Activated T-helper 2 cell treated with anti-CD3 and anti-CD28 coated beads, Interferon-gamma antibody, Interleukin-2, Interleukin-4, amounts not matched to agents 10 μg/mL and 5 μg/mL and 100 μg/mL, durations not matched to agents 14 hours and 24 hours and 36 hours (primary cell): ENCODE measurements at places on chromosomes 16 and 17. TPM values are rescaled to one million over a fixed set of nuclear protein-coding genes. Genes with fewer than 3 reads are reported as not detected.

- no peak for DNase-seq
Measured at GRCh38 chr16:81482329-81483063, 37.9 kb downstream of the CMIP start.

MYL4 gene
- total RNA-seq, result not detected in 2 replicates

GRCh38 chr16:10594312-10594950 lies 14.0 kb upstream of the EMP2 start:
- no peak for DNase-seq

NGFR gene
- total RNA-seq, result 0.14 and 0.18 TPM in 2 replicates

DNA sequence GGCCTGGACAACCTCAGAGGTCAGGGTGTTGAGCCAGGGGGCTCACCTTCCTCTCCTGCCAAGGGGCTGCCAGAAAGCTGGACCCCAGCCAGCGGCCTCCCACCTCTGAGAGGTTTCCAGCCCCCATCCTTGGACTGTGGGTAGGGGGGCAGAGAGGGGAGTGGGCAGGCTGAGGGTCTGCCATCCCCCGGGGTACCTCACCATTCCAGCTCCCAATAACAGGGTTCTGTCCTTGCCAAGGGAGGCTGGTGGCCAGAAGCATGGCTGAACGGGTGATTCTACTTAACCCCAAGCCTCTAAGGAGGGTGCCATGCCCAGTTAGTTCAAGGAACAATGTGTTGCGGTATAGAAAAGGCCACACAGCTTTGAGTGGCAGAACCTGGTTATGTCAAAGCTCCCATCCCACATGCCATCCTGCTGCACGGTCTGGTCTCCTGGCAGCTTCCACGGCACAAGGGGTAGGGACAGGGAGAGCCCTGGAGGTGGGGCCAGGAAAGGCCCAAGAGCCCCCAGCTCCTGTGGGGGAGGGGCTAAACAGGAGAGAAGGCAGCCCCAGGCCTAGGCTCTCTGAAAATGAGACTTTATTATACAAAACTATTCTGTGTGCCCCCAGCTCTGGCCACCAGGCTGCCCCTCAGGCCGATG lies 19.8 kb downstream of the B9D1 start:
- DNase-seq, result no peak

GRCh38 chr16:77700846-77701245 lies 21.5 kb upstream of the NUDT7 start:
- DNase-seq, result no peak

MGRN1 gene
- 124 TPM in 2 replicates for total RNA-seq

SPIRE2 gene
- 1.9 and 2.7 TPM in 2 replicates for total RNA-seq

DNA sequence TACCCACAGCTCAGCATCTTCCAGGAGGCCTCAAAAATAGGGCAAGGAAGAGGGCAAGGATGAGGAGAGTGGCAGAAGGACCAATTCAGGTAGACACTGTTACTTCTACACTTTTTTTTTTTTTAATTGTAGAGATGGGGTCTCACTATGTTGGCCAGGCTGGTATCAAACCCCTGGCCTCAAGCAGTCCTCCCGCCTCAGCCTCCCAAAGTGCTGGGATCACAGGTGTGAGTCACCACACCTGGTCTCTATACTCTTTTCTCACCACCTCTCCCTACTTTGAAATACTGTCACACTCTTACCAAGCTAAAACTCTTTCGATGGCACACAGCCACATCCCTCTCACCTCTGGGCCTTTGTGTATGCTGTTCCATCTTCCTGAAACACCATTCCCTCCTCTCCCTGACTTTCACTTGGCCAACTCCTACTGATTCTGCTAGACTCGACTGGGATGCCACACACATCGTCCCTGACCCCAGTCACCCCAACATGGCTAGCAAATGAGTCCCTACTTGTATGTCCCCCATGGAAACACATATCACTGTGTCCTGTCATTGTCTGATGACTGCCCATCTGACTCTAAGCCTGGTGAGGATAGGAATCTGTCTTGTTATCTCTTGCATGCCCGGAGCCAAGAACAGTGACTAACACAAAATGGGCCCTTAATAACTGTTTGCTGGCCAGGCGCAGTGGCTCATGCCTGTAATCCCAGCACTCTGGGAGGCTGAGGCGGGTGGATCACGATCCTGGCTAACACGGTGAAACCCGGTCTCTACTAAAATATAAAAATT lies 7.2 kb upstream of the SLC43A2 start:
- no peak for DNase-seq

RPL26 gene
- 2,352 and 2,379 TPM in 2 replicates for total RNA-seq

- DNase-seq, result no peak
Measured at GRCh38 chr16:88569614-88569984, 604 bp upstream of the ZC3H18 start.

- no peak for DNase-seq
Measured at GRCh38 chr17:44972953-44973352, 4.8 kb upstream of the C1QL1 start.

DNA sequence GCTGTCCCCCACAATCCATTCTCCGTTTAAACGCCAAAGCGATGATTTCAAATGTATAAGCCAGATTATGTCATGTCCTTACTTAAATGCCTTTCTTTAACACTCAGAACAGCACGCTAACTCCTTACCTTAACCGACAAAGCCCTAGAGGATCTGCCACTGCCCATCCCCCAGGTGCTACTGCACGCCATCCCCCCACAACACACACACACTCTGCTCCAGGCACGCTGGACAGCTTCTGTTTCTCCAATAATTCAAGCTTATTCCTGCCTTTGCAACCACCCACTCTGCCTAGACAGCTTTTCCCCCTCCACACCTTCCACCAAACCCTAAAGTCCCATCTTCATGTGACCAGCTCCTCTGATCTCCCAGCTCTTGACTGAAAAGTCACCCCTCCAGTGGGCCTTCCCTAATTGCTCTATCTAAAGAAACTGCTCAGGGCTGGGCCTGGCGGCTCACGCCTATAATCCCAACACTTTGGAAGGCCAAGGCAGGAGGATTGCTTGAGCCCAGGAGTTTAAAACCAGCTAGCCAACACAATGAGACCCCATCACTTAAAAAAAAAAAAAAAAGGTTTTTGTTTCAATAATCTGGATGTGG lies 38.9 kb upstream of the RPL38 start:
- DNase-seq, result no peak

DNA sequence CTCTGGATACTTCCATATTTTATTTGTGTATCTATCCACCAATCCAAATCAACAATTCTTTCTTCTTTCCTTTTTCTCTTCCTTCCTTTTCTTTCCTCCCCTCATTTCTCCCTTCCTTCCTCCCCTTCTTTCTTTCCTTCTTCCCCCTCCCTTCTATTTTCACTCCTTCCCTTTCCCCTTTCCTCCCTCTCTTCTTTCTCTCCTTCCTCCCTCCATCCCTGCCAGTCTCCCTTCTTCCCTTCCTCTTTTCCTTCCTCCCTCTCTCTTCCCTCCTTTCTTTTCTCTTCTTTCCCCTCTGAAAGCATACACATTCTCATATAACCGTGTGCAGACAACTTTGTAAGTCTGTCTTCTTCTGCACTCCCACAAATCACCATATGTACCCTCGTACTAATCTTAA lies 382.3 kb upstream of the MAF start:
- DNase-seq, result no peak

GRCh38 chr17:47197821-47198220 lies 8.7 kb upstream of the CDC27 start:
- no peak for DNase-seq

GRCh38 chr16:81442220-81442915 lies 2.2 kb upstream of the CMIP start:
- no peak for DNase-seq

PHOSPHO1 gene
- not detected in 2 replicates for total RNA-seq

DNA sequence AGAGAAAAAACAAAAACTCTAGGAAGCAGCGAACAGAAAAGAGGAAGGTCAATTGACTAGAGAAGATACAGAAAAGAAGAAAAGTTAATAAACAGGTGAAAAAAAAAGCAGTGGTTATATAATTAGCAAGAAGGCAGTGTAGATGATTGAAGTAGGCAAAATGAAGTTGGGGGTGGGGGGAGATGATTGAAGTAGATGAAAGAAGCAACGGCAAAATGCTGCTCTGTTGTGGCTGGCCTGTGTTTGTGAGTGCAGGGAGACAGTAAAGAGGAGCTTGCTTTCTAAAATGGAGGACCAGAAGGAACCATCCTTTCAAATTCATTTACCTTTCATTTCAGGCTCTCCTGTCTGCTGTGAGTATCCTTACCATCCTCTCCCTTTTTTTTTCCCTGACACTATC lies 3.6 kb downstream of the EVI2B start:
- no peak for DNase-seq
